ENCODE measurements at places on chromosomes 1 and 21.

GRCh38 chr1:197156692-197157091, 10.2 kb upstream of the ASPM start:
- DNase-seq = peak; percentile 36

GRCh38 chr1:109404838-109405237, 7.1 kb upstream of the SORT1 start:
- no peak for DNase-seq

DNA sequence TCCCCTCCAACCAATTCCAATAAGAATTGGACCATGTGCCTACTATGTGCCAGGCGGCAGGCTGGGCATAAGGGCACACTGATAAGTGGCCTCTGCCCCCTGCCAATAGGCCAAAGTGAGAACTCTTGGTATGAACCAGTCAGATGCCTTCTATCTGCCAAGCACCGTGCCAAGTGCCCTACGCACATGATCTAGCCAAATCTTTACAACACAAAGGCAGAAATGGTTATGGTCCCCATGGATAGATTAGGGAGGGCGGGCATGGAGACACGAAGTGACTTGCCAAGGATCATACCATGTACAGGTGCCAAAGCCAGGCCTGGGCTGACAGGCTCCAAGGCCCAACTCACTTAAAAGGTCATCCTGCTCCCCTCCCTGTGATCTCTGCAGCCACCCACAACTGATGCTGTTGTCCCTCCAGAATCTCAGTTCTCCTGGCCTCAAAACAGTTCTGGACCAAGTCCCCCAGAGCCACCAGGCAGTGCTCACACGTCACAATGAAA, 32.1 kb downstream of the CASZ1 start:
- no peak for DNase-seq

- peak; percentile 18 for DNase-seq
These were observed 11.6 kb upstream of the KCNJ15 start for GRCh38 chr21:38244885-38245869.

- no peak for DNase-seq
These were observed 188.5 kb downstream of the NFIA start for GRCh38 chr1:61270761-61271411.

DNA sequence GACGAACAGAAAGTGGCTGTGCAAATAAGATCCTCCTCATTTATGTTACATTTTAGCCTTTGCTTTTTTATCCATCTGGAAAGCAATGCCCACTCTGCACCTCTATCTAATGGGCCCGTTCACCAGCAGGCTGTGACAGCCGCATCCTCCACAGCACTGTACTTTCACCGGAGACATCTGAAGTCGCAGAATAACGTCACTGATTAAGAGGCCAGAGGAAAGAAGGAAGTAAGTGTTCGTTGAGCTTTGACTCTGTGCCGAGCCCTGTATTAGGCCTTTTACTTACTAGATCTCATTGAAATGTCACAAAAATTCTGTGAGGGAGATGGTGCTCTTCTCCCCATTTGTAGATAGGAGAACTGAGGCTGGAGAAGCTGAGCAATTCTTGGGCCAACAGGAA, 62.3 kb downstream of the KAZN start:
- no peak for DNase-seq

DNA sequence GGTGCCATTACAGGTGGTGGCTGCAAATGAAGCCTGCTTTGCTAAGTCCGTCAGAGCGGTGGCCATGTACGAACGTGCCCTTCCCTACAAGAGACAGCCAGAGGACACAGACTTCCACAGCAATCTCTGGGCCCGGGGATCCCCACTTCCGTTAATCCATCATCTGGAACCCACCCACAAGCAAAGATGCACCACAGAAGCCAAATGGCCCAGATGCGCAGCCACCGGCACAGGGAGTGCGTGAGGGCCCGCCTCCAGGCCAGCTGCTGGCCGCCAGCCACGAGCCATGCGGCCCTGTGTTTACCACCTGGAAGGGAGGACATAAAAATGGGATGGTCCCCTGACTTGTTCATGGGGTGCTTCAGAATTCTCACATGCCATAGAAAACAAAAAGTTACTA, 22.1 kb downstream of the MRAP start:
- no peak for DNase-seq

- DNase-seq = no peak
These were observed 53.4 kb downstream of the WLS start for GRCh38 chr1:68178821-68179490.

GRCh38 chr1:93817819-93818569, 61.0 kb downstream of the DNTTIP2 start:
- no peak for DNase-seq

DNA sequence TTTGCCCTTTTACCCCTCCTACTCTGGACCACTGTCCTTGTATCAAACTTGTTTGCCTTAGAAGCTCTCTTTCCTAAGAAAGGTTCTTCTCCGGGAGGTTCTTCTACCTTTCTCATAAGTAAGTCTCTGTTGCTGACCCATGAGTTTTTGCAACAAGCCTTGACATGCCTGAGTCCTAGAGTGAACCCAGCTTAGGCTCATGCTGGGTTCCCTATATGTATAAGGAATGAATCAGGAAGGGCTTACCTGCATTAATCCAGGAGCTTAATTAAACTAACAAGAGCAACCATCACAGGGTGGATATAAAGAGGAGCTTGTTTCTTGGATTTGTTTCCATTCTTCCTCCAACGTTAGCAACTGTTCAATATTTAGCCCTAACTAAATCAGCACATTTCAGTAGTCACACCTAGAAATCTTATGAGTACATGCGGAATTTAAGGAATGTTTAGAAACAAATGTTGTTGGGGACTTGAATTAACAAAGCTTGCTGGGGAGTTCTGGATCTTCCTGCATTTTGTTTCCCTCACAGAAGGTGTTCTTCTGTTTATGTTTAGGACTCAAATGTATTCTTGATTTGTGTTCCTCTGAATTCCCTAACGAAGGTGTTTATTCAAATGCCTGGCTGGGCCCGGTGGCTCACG, 64.3 kb upstream of the RAB3GAP2 start:
- DNase-seq = no peak
